CD4-positive, alpha-beta T cell treated with Interferon gamma for 1 hour (primary cell): ENCODE measurements at places on chromosomes 5 and 9.

- peak; percentile 29 for DNase-seq
These were observed 11.5 kb downstream of the SARDH start for GRCh38 chr9:133726401-133727276.

GRCh38 chr9:129221979-129222635 is 44.0 kb upstream of the IER5L start:
- no peak for DNase-seq

GRCh38 chr5:126544087-126544740 is 50.8 kb downstream of the ALDH7A1 start:
- DNase-seq: peak; percentile 8

- DNase-seq: no peak
These were observed 156.4 kb downstream of the FAM174A start for GRCh38 chr5:100691548-100691947.

- DNase-seq: no peak
These were observed 79.8 kb downstream of the TENT4A start for GRCh38 chr5:6792911-6793471.

DNA sequence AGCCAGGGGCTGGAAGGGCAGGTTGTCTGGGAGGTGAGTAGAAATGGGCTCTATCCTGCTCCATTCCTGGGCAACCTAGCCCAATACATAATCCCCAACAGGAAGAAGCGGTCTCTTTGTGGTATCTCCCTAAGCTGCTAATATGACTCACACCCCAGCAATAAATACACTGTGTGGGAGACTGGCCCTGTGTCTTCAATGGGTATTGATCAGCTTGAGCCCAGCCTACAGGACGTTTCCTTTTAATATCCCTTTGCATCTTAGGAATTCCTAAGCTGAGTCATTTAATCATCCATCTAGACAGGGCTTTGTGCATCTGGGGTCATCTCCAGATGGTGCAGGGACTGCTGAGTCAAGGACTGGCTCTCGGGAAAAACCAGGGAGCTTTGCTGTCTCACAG is 207.0 kb upstream of the PANK3 start:
- DNase-seq: no peak

GRCh38 chr5:155628346-155628745 is 614.8 kb downstream of the KIF4B start:
- DNase-seq: no peak
